ENCODE measurements at places on chromosomes 1 and 21.
A peak's percentile ranks its signal among the peaks of the same experiment; 100 is the strongest.

- no peak for DNase-seq
Observed at GRCh38 chr1:242435200-242435599, 89.3 kb downstream of the PLD5 start.

- DNase-seq, result no peak
Observed at GRCh38 chr1:171295821-171296220, 18.2 kb upstream of the FMO4 start.

- DNase-seq, result no peak
Observed at GRCh38 chr1:18997508-18997907, 41.0 kb upstream of the IFFO2 start.

DNA sequence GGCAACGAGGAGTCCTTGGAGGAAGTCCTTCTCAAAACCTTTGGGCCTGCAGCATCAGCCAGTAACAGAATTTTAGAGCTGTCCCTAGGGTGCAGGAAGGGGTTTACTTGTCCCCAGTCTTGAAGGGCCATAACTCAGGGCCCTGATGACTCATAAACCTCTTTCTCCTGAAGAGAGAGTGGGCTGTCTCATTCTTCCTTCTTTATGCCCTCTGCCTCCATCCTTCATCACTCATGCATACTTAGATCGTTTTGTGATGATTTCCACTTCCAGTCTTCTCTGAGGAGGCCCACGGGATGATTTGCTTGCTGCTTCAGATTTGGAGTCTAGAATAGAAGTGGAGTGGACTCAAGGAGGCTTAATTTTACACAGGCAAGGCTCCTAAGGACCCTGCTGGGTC lies 60.2 kb downstream of the NDUFS5 start:
- DNase-seq, result no peak

- no peak for DNase-seq
Observed at GRCh38 chr1:51569284-51570062, 47.4 kb upstream of the OSBPL9 start.

- no peak for DNase-seq
Observed at GRCh38 chr1:209802780-209803152, 3.2 kb downstream of the IRF6 start.

- peak; percentile 30 for DNase-seq
Observed at GRCh38 chr1:231603598-231604275, 22.9 kb upstream of the DISC1 start.
